ENCODE measurements at places on chromosomes 16 and 17.

DNA sequence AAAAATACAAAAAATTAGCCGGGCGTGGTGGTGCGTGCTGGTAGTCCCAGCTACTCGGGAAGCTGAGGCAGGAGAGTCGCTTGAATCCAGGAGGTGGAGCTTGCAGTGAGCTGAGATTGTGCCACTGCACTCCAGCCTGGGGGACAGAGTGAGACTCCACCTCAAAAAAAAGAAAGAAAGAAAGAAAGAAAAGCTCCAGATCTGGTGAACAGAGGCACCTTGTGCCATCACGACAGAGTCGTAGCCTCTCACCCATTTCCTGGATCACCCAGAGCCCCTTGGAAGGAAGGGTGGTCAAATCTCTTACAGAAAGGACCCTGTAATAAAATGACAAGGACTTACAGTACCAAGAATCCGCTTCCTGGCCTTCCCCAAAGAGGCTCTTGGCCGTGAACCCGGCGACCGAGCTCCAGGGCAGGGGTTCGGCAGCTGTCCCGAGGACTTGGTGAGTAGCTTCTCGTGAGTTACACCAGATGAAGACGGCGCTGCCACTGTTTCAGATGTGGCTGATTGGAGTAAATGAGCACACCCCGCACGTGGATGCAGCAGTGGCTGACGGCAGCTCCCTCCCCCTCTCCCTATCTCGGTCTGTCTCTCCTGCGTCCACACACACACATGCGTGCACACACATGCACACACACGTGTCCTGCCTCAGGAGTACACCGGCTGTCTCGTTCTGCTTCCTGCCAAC is 13.5 kb downstream of the LGALS3BP start:
- no peaks in the 10 kb centered on the region for H3K27me3 ChIP-seq
- no peak for DNase-seq
- no peak overlapping the region for H3K27ac ChIP-seq
- H3K36me3 ChIP-seq = no peaks in the 10 kb centered on the region
- H3K4me1 ChIP-seq = peaks cover 10% of the 10 kb centered on the region
- H3K4me3 ChIP-seq = no peak overlapping the region

GRCh38 chr16:4755687-4756086 is 11.3 kb downstream of the ZNF500 start:
- no peak overlapping the region for H3K27ac ChIP-seq
- no peak overlapping the region for H3K4me3 ChIP-seq
- peaks cover 68% of the 10 kb centered on the region for H3K36me3 ChIP-seq
- H3K4me1 ChIP-seq = no peaks in the 10 kb centered on the region
- DNase-seq = no peak
- H3K27me3 ChIP-seq = no peaks in the 10 kb centered on the region

DNA sequence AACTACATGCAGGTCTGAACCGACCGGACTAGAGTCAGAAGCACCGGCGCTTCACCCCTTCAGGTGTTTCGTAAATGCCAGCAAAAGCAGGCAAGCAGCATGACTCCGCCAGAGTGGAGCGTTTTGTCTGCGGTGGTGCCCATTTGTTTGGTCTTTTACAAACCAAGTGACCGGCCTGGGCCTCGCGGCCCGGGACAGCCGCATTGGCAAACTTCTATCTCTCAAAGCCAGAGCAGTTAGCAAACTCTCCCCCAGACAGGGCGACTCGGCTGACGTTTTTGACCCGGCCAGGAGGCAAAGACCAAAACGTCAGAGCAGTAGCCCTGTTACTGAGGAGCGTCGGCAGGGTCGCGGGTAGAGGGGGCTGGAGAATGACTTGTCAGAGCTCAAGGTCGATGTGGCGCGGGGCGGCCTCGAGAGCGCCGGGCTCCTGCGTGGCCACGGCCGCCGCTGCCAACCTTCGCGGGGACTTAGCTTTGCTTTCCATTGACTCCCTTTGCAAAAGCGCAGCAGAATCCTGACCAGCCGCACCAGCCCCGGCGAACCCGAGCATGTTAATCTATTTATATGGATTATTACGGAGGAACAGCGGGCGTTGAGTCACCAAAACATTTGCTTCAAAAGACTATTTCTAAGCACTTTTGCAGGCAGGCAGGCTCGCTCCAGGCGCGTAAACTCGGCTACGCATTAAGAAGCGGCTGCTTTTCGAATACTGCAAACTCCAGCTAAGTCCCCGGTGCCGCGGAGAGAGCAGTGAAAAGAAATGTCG is 763 bp upstream of the SOX9 start:
- H3K36me3 ChIP-seq = no peaks in the 10 kb centered on the region
- H3K27ac ChIP-seq = no peak overlapping the region
- no peak for DNase-seq
- no peak overlapping the region for H3K4me3 ChIP-seq

- H3K4me3 ChIP-seq = no peak overlapping the region
- no peak for DNase-seq
- no peaks in the 10 kb centered on the region for H3K27me3 ChIP-seq
Measured at GRCh38 chr17:64470625-64471024, 21.7 kb downstream of the MILR1 start.

DNA sequence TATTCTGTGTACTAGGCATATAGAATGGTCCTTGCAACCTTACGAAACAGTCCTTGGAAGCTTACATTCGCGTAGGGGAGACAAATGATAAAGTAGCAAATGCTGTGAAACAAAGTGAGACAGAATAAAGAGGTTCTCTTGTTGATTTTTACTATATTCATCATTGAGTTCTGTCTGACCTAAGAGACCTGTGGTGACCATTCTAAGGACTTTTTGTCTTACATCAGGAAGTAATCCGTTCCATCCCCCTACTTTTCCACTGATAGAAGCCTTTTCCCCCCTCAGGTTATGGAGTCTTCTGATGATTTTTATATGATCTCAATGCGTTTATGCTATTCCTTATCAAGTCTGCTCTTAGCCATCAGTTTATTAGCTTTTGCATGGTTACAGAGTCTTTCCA is 66.8 kb upstream of the RASL10B start:
- peaks cover 9% of the 10 kb centered on the region for H3K36me3 ChIP-seq
- H3K4me3 ChIP-seq = no peak overlapping the region
- no peaks in the 10 kb centered on the region for H3K4me1 ChIP-seq
- H3K27me3 ChIP-seq = no peaks in the 10 kb centered on the region
- no peak overlapping the region for H3K27ac ChIP-seq
- DNase-seq = no peak

GRCh38 chr17:32267690-32268205 is 2.1 kb downstream of the RHBDL3 start:
- H3K36me3 ChIP-seq = no peaks in the 10 kb centered on the region
- H3K4me1 ChIP-seq = peaks cover 24% of the 10 kb centered on the region
- no peaks in the 10 kb centered on the region for H3K27me3 ChIP-seq
- no peak overlapping the region for H3K4me3 ChIP-seq
- no peak overlapping the region for H3K27ac ChIP-seq
- peak; percentile 24 for DNase-seq

GRCh38 chr16:71851746-71852145 is 6.0 kb downstream of the ATXN1L start:
- peaks cover 28% of the 10 kb centered on the region for H3K4me1 ChIP-seq
- no peak overlapping the region for H3K27ac ChIP-seq
- no peak overlapping the region for H3K4me3 ChIP-seq
- no peaks in the 10 kb centered on the region for H3K27me3 ChIP-seq

- no peaks in the 10 kb centered on the region for H3K36me3 ChIP-seq
- H3K4me3 ChIP-seq = no peak overlapping the region
- H3K27me3 ChIP-seq = no peaks in the 10 kb centered on the region
- no peak overlapping the region for H3K27ac ChIP-seq
Measured at GRCh38 chr16:48536614-48537200, 73.3 kb downstream of the N4BP1 start.

GRCh38 chr17:37553401-37553966 is 55.7 kb downstream of the SYNRG start:
- no peaks in the 10 kb centered on the region for H3K27me3 ChIP-seq
- DNase-seq = no peak
- no peak overlapping the region for H3K4me3 ChIP-seq
- H3K4me1 ChIP-seq = no peaks in the 10 kb centered on the region
- H3K27ac ChIP-seq = no peak overlapping the region
- H3K36me3 ChIP-seq = peaks cover 1% of the 10 kb centered on the region

DNA sequence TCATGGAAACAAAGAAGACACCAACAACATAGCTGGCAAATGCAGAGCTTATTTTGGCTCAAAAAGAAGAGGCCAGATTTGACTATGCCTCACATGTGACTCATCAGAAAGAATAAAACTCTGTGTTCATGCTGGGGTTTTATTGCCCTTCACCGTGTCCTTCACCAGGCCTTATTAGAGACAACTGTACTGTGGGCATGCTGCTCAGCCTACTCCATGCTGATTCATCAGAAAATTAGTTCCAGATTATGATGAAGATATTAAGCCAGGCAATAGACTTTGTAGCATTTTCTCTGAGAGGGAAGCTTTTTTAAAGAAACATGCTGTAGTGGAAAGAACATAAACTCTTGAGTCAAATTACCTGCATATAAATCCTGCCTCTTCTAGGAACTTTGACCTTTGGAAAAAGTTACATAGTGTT is 89.8 kb downstream of the CYB561 start:
- H3K36me3 ChIP-seq = no peaks in the 10 kb centered on the region
- H3K4me1 ChIP-seq = no peaks in the 10 kb centered on the region
- no peak overlapping the region for H3K4me3 ChIP-seq
- H3K27ac ChIP-seq = no peak overlapping the region

DNA sequence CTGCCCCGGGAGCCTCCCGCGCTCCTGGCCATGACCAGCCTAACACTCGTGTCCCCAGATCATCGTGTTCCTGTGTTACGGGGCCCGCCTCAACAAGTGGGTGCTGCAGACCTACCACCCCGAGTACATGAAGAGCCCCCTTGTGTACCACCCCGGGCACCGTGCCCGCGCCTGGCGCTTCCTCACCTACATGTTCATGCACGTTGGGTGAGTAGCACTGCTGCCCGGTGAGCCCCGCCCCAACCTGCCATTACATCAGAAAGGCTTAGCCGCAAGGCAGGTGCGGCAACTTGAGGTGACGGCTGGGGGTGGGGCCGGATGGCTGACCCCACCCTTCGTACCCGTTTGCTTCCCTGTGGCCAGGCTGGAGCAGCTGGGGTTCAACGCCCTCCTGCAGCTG is 1.4 kb downstream of the RHBDL1 start:
- peaks cover 17% of the 10 kb centered on the region for H3K36me3 ChIP-seq
- H3K27ac ChIP-seq = no peak overlapping the region

- no peak overlapping the region for H3K4me3 ChIP-seq
- no peak for DNase-seq
Measured at GRCh38 chr17:11503308-11504035, 94.8 kb upstream of the DNAH9 start.

DNA sequence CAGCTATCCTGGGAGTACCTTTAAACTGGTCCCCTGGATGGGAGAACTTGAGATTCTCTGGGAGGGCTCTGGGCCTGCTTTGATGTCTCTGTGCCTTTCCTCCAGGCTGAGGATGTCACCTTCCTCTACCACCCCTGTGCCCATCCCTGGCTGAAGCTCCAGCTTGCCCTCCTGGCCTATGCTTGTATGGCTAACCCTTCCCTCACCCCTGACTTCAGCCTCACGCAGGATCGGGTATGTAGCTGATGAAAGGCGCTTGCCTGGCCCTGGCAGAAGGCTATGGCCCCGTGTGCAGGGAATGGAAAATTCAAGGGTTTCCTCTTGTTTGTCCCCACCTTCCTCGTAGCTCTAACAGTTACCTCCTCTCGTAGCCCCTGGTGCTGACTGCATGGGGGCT is 3.0 kb downstream of the TP53I13 start:
- peaks cover 29% of the 10 kb centered on the region for H3K36me3 ChIP-seq
- peaks cover 15% of the 10 kb centered on the region for H3K4me1 ChIP-seq
- no peak overlapping the region for H3K4me3 ChIP-seq
- no peak overlapping the region for H3K27ac ChIP-seq
- no peaks in the 10 kb centered on the region for H3K27me3 ChIP-seq

GRCh38 chr16:59144841-59145240 is 410.7 kb upstream of the GOT2 start:
- no peak overlapping the region for H3K27ac ChIP-seq
- DNase-seq = no peak
- no peaks in the 10 kb centered on the region for H3K36me3 ChIP-seq
- H3K27me3 ChIP-seq = no peaks in the 10 kb centered on the region
- no peaks in the 10 kb centered on the region for H3K4me1 ChIP-seq
- no peak overlapping the region for H3K4me3 ChIP-seq

GRCh38 chr17:82788206-82789001 is 36.5 kb downstream of the TBCD start:
- H3K27me3 ChIP-seq = no peaks in the 10 kb centered on the region
- no peak overlapping the region for H3K27ac ChIP-seq
- peaks cover 16% of the 10 kb centered on the region for H3K36me3 ChIP-seq
- no peak overlapping the region for H3K4me3 ChIP-seq

GRCh38 chr17:72624652-72625051 is 467.8 kb downstream of the SLC39A11 start:
- no peaks in the 10 kb centered on the region for H3K27me3 ChIP-seq
- no peak for DNase-seq
- H3K36me3 ChIP-seq = no peaks in the 10 kb centered on the region
- no peaks in the 10 kb centered on the region for H3K4me1 ChIP-seq
- H3K27ac ChIP-seq = no peak overlapping the region
- H3K4me3 ChIP-seq = no peak overlapping the region

DNA sequence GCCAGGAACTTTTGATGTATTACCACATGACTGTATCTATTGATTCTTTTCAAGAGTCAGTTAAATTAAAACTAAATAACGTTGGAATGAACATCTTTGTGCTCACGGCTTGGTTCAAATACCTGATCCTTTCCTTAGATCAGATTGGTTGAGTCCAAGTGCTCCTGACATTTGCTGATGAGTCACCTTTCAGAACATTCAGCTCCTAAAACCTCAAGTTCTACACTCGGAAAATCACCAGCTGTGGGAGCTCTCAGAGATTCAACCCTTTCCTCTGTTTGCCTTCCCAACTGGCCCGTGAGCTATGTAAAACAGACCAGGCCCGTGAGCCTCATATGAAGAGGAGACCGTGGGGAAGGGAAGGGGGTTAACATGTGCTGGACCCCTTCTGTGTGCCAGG is 68.1 kb downstream of the RTN4RL1 start:
- H3K4me1 ChIP-seq = no peaks in the 10 kb centered on the region
- no peaks in the 10 kb centered on the region for H3K27me3 ChIP-seq

- peaks cover 77% of the 10 kb centered on the region for H3K4me1 ChIP-seq
- no peak overlapping the region for H3K27ac ChIP-seq
- H3K27me3 ChIP-seq = peaks cover 99% of the 10 kb centered on the region
- H3K4me3 ChIP-seq = no peak overlapping the region
- H3K36me3 ChIP-seq = no peaks in the 10 kb centered on the region
Measured at GRCh38 chr17:48724251-48725003, 1.4 kb downstream of the PRAC2 start.

GRCh38 chr17:34990921-34991365 is 10.6 kb downstream of the LIG3 start:
- H3K4me3 ChIP-seq = no peak overlapping the region
- no peaks in the 10 kb centered on the region for H3K4me1 ChIP-seq
- H3K27me3 ChIP-seq = no peaks in the 10 kb centered on the region
- H3K36me3 ChIP-seq = no peaks in the 10 kb centered on the region

- H3K36me3 ChIP-seq = no peaks in the 10 kb centered on the region
- H3K4me1 ChIP-seq = no peaks in the 10 kb centered on the region
- DNase-seq = no peak
- H3K4me3 ChIP-seq = no peak overlapping the region
- no peak overlapping the region for H3K27ac ChIP-seq
- peaks cover 3% of the 10 kb centered on the region for H3K27me3 ChIP-seq
Measured at GRCh38 chr16:54266363-54266955, 20.1 kb downstream of the IRX3 start.

Measured in B cell (primary cell).